ENCODE measurements at places on chromosomes 12 and 14.

DNA sequence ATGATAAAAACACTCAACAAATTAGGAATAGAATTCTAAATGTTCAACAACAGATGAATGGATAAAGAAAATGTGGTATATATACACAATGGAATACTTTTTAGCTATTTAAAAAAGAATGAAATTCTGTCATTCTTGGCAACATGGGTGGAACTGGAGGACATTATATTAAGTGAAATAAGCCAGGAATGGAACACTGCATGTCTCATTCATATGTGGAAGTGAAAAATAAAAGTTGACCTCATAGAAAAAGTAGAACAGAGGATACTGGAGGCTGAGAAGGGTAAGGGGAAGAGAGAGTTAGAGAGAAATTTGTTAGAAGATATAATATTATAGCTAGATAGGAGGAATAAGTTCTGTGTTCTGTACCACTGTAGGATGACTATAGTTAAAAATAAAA, 35.8 kb upstream of the ZFP36L1 start:
- no peak for DNase-seq

DNA sequence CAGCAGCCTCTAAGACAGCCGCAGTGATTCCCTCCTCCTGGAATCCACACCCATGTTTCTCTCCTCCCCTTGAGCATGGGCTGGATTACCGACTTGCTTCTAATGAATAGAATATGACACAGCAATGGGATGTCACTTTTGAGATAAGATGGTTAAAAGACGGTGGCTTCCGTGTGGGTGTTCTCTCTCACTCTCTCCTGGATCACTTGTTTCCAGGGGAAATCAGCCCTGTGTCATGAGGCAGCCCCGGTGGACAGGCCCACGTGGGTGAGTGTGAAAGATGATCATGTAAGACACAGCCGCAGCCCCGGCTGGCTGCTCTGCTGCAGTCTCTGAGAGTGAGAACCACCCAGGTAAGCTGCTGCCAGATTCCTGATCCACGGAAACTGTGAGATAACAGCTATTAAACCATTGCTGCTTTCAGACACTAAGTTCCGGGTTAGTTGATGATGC, 10.7 kb downstream of the MOAP1 start:
- DNase-seq, result no peak

GRCh38 chr12:8572507-8572906, 31.8 kb upstream of the CLEC4E start:
- DNase-seq, result peak; percentile 42

- DNase-seq, result no peak
These were observed 27.4 kb downstream of the ABCD4 start for GRCh38 chr14:74275241-74275841.

GRCh38 chr14:61973981-61974380, 211.8 kb downstream of the SNAPC1 start:
- DNase-seq, result no peak

- no peak for DNase-seq
These were observed 333.6 kb upstream of the PRICKLE1 start for GRCh38 chr12:42923156-42923555.

DNA sequence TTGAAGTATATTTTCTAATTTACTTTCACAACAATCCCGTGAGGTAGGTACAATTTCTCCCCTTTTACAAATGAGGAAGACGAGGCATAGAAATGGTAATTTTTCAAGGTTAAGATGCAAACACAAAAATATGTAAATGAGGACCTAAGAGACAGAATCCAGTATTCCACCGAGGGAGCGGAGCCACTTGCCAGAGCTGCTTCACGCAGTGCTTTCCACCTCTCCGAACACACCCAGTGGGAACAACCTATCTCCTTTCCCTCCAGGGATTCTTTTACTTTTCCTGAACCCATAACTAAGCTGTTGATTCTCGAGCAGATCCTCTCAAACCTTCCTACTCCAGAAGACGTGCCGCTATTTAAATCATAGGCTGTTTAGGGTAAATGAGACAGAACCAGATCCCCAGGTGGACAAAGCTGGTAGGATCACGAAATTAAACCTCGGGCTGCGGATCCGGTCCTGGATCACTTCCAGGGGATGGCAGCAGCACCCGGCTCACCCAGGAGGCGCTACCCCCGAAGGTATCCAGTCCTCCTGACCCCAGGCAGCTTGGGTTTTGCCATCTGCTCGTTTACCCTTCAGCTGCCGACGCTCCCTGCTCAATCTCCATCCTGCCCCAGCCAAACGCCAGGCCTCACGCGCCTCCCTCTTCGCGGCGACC, 1.5 kb downstream of the DDHD1 start:
- peak; percentile 96 for DNase-seq

DNA sequence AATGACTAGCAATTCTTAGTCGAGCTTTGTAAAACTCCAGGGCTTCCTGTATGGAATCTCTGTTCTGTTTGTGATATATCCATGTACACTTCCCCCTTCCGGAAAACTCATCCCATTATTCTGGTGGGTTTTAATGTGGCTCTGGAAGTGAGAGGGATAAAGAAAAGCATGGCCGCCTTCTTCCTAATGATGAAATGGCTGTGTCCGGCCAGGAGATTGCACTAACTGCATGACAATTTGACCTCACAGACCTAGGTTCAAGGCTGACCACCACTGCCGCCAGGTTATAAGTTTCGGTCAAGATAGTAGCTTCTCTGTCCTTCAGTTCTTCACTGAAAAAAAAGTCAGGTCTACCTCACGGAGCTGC, 41.0 kb upstream of the NPAS3 start:
- no peak for DNase-seq

DNA sequence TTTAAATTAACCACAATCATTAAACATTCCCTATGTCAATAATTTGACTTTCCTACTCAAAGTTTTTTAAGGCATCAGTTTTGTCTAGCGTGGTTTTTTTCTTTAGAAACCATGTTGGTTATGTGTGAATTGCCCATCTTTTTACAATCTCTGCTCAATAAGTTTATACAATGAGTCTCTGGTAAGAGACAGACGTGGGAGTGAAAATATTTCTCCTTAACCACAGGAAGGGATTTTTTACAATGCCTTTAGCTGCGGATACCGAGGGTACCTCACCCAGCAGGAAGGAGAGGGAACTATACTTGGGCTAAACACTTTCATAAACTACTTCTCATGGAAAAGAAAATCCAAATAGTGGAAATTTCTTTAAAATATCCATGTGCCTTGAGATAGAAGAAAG, 191.4 kb upstream of the BCL2L14 start:
- no peak for DNase-seq

DNA sequence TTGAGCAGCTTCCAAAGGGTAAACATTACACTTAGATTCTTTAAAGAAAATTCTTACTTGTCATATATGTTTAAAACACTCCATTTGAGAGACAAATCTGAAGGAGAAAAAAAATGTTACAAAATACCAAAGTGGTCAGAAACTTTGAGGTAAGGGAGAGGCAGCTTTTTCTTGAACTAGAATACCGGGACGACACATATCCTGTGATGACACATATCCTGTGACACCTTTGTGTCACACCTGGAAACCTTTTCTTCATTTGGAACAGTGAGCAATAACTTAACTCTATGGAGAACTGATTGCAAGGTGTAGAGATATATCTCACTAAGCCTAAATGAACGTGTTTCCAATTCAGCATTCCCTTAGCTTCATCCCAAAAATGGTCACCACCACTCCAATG, 4.6 kb upstream of the GRIN2B start:
- DNase-seq, result no peak

- no peak for DNase-seq
These were observed 6.1 kb downstream of the EDDM3B start for GRCh38 chr14:20774258-20774824.

GRCh38 chr12:13094367-13094766, 9.1 kb downstream of the GSG1 start:
- no peak for DNase-seq

DNA sequence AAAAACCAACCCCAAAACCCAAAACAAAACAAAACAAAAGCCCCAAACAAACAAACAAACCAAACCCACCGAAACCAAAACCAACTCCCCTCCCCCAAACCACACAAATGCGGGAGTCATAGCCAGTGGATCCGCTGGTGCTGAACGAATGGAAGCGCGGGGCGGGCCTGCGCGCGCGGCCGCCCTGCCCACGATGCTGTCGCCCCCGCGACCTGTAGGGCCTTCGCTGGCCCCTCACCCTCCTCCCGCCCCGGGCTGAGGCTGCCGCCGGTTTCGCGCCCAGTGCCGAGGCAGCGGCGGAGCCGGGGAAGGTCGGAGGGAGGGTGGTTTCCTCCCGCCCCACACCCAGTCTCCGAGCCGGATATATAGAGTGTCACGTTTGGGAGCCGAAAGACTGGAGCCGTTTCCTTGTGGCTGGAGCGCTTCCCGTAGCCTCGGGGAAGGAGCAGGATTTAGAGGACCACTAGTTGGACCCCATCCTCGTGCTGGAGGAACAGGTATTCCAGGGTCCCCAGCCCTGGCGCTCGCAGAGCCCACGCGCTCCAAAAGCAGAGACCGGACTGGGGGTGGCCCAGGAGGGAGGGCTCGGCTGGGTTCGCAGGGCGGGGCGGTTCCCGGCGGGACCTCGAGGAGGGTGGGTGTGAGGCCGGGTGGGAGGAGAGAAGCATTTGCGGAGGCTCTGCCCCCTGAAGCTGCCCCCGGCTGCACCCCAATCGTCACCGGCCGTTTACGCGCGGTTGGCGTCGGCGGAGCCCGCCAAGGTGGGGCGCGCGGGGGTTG, at the start of gene FAR2:
Gene FAR2 (plus strand): TSS at position 368 of the 780 bp plus-strand sequence. CDS start 121,172 bp downstream, outside the sequence.
- DNase-seq, result peak; percentile 63

- no peak for DNase-seq
These were observed 16.3 kb downstream of the CYP46A1 start for GRCh38 chr14:99700379-99700778.

GRCh38 chr12:80709811-80710726, 2.6 kb downstream of the MYF6 start:
- DNase-seq, result peak; percentile 5

GRCh38 chr14:105063056-105063455, 2.2 kb downstream of the GPR132 start:
- DNase-seq, result no peak

GRCh38 chr12:47286676-47287075, 206.9 kb upstream of the AMIGO2 start:
- no peak for DNase-seq

DNA sequence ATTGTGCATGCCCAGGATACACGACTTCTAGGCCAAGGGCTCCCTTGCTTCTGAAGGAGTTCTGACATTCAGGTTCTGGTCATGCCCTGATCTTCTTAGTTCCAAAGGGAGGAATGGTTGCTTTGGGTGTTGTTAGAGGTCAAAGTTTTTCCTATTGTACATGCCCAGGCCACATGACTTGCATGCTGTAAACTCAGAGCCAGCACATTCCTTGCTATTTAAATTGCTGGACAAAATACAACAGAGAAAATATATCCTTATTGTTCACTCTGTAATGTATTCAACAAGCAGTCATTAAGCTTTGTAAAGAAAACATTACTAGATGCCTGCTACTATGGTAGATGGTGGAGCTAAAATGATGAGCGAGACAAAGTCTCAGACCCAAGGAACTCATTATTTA, 71.2 kb upstream of the COCH start:
- DNase-seq, result no peak

GRCh38 chr12:96183734-96184370, 10.3 kb upstream of the ELK3 start:
- no peak for DNase-seq

- no peak for DNase-seq
These were observed 161.9 kb downstream of the CRADD start for GRCh38 chr12:93839064-93839463.

- no peak for DNase-seq
These were observed 23.8 kb upstream of the PHLDA1 start for GRCh38 chr12:76055393-76055792.

GRCh38 chr12:72612171-72612570, 340.0 kb downstream of the TRHDE start:
- no peak for DNase-seq

DNA sequence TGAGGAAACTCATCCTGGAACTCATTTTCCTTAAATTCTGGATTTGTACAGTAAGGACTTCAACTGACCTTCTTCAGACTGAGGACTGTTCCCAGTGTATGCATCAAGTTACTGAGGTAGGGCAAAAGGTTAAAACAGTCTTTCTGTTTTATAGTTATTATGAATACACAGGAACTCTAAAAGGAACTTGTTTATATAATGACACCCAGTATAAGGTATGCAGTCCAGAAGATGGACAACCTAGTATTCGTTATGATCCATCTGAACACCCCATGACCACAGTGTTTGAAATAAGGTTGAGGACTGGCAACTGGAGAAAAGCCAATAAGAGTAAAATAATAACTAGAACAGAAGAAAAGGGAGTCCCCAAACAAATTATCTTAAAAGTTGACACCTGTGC, 779.9 kb upstream of the TMEM132C start:
- no peak for DNase-seq

DNA sequence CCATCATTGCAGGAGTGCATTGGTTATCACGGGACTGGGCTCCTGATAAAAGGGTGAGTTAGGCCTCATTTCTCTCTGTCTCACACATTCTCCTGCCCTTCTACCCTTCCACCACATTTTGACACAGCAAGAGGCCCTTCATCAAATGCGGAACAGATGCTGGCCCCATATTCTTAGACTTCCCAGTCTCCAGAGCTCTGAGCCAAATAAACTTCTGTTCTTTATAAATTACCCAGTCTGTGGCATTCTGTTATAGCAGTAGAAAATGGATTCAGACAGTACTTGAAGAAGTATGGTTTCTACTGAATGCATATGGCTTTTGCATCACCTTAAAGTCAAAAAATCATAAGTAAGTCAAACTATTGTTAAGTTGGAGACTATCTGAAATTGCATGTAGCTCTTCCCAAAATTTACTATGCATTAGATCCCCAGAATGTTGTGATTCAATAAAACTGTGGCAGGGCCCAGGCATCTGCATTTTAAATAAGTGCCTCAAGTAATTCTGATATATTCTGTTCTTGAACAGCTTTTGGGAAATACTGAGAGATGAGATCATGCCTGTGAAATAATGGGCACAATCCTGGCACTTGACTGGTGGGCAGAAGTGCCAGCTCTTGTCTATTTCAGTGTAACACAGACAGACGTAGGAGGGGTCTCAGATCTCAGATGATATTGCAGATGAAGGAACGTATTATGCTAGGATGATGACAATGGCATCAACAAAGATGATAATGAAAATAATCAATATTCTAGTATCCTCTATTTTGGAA, 68.2 kb downstream of the E2F7 start:
- DNase-seq, result no peak

DNA sequence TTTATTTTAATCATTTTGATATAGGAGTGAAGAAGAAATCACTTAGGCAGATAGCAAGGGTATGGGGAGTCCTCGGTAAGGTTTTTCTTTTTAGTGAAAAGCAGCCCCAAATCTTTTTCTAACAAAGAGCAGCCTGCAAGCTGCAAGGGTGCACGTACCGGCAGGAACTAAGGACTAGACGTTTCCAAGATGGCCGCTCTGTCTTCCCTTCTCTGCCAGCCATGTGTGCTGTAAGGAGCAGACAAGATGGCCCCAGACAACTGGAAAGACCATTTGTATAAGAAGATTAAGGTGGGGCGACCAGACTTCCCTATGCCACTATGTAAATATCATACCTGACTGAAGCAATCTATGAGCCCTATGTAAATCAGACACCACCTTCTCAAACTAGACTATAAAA, 79.6 kb downstream of the TXNDC16 start:
- DNase-seq, result no peak

Measured in NCI-H1417 (cell line).